ENCODE measurements at places on chromosomes 13 and 19.

DNA sequence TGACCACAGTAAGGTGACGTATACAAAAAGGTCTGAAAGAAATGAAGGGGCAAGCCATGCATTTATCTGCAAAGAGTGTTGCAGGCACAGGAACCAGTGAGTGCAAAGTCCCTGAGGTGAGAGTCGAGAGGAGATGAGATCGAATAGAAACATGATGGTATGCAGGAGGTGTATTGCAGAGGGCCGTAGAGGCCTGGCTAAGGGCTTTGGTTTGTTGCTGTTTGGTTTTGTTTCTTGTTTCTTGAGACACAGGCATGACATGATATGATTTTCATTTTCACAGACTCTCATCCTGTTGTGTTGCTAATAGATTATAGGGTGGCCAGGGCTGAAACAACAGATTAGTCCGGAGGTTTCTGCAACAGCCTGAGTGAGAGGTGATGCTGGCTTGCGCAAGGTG lies 80.4 kb downstream of the HSPH1 start:
- DNase-seq, result no peak

DNA sequence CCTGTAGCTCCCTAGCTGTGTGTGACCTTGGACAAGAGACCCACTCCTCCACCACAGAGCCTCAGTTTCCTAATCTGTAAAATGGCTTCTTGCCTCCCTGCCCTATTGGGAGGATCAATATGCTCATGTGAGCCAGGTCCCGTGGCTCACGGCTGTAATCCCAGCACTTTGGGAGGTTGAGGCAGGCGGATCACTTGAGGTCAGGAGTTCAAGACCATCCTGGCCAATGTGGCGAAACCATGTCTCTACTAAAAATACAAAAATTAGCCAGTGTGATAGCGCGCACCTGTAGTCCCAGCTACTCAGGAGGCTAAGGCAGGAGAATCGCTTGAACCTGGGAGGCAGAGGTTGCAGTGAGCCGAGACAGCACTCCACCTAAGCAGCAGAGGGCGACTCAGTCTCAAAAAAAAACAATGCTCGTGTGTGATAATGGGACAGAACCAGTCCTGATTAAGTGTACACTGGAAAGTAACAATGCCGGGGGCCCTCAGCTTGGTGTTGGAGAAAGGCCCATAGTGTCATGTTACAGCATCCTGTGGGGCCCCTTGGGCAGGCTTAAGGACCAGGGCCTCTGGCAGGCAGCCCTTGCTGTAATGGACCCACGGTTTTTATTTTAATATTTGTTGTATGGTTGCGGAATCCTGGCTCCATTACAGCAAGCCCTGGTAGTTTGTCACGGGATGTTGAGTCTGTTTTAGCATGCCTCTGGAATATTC lies 6.8 kb downstream of the RPS11 start:
- DNase-seq, result peak; percentile 83

DNA sequence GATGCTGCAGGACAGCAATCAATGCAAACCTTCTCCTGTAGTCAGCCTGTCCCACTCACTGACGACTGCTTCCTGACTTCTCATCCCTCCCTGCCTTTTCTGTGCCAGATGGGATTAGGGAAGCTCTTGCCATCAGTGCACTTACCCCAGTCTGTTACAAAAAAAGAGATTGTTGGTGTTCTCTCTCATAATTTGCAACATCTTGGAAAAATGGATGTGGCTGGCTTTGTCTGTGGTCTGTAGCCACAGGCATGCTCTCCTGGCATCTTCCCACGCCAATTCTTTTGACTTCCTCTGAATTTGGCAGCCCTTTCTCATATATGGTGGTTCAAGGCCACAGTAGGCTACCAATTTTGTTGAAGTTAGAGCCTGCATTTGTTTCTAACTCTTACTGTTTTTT lies 11.6 kb upstream of the HTR2A start:
- peak; percentile 91 for DNase-seq

DNA sequence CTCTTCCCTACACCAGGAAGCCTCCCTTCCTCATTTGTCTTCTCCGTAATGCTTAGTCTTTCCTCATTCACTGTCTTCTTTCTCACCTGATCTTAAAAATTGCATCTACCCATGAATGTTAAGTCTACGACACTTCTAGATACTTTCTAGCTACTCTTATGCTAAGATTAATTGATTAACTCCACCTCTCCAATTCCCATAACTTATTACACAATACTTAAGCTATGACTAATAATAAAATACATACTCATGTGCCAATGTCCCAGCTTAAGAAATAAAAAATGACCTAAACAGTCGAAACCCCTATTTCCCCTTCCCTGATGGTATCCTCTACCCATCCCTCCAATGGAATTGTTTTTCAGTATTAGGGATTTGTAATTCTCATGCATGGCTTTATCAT lies 22.8 kb upstream of the ZNF527 start:
- DNase-seq, result peak; percentile 9

GRCh38 chr13:75795274-75795673 lies 159.1 kb downstream of the LMO7 start:
- no peak for DNase-seq

DNA sequence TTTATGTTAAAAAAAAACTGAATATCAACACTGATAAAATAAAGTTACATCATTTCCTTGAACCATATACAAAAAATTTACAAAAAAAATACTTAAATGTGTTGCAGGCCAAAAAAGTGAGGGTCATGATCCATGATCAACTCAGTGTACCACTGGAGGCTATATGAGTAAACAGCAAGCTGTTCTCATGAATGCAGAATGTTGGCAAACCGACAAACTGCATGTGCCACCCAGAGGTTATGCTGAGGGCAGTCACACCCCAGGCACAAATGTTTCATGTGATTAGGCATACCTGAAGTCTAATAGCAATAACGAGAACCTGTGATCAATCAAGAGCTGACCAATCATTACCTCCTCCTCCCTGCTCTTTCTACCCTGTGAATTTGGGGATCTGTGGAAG lies 91.9 kb downstream of the ZNF431 start:
- no peak for DNase-seq

GRCh38 chr13:107375701-107376340 lies 807.9 kb upstream of the ARGLU1 start:
- DNase-seq, result no peak

DNA sequence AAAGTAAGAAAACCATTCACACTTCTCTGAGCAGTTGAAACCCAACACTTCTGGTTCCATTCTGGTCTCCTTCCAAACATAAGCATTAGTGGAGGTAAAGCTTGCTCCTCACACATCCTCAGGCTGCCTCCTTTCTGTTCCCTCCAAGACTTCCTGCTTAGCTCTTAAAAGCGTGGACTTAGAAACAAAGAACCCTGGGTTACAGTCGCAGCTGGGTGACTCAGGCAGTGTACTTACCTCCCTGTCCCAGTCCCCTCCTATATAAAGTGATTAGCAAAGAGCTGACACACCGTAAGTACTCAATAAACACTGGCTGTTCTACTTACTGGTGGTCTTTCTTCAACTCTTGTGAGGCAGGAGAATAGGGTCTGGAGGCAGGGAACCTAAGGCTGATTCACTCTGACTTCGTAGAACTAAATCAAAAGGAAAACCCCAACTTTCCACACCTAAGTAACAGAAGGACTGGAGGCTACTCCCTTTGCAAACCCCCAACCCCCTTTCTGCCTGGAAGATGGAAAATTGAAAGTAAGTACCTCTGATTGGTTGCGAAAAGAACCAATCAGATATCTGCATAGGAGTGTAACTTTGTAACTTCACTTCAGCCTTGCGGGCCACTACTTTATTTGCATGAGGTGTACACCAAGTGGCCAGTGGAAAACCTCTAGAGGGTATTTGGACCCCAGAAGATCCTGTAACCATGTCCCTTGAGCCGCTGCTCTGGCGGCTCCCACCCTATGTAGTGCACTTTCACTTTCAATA lies 165.4 kb downstream of the SUCLA2 start:
- no peak for DNase-seq

DNA sequence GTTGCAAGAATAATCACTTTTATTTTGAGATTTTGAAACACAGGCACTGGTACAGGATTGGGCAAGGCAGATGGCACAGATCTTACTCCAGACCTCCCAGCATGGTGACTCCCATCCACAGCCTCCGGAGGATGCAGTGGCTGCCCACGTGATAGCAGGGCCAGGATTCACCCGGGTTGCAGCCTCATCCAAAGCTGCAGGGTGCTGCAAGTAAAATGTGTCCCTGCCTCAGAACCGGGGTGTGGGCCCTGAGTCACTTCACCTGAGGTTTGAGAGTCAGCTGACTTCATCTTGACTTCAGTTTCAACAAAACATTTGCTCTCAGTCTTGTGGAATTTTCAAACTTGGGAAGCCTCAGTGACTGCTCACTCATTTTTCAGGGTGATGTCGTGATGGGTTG lies 201.9 kb downstream of the FGF9 start:
- peak; percentile 15 for DNase-seq

- no peak for DNase-seq
Measured at GRCh38 chr13:34620074-34620850, 321.8 kb upstream of the NBEA start.

DNA sequence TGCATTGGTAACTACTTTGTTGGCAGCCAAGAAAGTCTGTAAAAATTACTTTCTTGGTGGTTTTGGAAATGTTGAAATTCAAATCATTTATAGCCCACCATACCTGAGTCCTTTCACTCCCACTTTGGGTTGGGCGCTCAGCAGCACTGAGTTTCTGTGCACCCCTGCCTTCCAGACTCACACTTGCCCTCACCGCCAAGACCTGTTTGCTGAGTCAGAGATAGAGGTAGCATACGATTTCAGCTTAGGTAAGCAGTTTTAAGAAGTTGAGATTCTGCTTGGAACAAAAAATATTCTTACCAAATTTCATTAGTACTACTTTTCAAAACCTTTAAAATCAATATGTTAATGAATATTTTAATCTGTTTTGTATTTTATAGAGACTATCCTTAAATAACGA lies 12.6 kb downstream of the MPHOSPH8 start:
- DNase-seq, result no peak

- DNase-seq, result peak; percentile 39
Measured at GRCh38 chr13:29907670-29908069, 57.3 kb upstream of the UBL3 start.

DNA sequence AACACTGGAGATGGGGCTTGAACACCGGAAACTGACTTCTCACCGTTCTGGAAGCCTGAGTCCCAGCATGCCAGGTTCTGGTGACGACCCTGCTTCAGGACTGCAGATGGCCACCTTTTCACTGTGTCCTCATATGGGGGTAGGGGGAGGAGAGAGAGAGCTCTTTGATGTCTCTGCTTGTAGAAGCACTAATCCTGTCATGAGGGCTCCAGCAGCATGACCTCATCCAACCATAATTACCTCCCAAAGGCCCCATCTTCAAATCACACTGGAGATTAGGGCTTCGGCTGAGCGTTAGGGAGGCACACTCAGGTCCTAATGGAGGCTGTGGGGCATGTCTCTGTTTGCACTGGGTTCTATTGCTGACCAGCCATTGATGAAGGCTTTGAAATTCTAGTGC lies 255.3 kb downstream of the TEX29 start:
- no peak for DNase-seq

- peak; percentile 56 for DNase-seq
Measured at GRCh38 chr19:53908106-53908934, 758 bp upstream of the CACNG7 start.

DNA sequence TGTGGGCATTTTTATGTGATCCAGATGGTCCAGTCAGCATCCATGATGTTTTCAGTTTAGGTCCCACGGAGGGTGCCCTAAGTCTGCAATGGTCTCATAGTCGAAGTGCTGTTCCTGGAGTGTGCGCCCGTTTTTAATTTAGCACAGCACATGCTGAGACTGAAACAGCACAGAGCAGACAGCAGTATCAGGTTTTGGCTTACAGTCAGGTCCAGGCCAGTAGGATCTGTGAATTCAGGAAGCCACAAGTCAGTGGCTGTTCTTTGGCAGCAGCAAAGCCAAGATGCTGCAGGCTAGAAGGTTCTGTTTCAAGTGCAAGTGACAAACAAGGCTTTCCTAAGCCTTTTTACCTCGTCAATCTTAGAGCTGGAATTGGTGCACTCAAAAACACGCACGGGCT lies 18.3 kb downstream of the FBXO27 start:
- DNase-seq, result no peak

DNA sequence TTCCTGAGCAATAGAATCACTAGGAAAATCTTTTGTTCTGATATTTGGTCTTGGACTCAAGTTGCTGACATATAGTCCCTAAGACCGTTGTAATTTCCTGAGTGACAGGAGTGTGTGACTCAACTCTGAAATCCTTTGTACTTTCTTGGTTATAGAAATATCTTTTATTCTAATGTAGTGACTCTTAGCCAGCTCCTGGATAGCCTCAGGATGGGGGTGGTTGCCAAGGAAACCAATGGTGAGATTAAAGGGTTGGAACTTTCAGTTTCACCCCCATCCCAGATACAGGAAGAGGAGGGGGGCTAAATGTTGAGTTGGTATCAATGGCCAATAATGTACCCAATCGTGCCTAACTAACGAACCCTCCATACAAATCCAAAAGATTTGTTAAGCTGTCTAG lies 41.8 kb downstream of the MBD3L2B start:
- DNase-seq, result no peak

- peak; percentile 89 for DNase-seq
Measured at GRCh38 chr19:11587302-11587974, 9.8 kb upstream of the ZNF627 start.

- no peak for DNase-seq
Measured at GRCh38 chr13:61838568-61838967, 422.9 kb upstream of the PCDH20 start.

DNA sequence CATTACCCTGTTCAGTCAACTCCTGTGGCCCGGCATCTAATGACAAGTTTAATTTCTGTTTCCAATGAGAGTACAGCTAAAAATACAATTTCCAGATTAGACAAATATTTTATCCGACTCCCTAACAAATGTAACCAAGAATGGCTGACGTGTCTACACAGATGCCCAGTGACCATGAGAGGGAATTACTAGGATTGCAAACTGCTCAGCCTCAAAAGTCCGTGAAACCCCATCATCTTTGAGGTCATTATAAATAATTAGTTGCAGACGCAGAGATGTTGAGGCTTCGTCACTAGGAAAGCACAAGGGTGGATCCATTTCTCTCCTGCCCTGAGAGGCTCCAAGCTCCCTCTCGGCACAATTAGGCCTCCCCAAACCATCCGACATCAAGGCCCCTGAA lies 104.1 kb upstream of the ZNF507 start:
- no peak for DNase-seq

GRCh38 chr13:107251341-107251740 lies 683.4 kb upstream of the ARGLU1 start:
- DNase-seq, result no peak

GRCh38 chr13:98484289-98485219 lies 92.4 kb downstream of the STK24 start:
- DNase-seq, result peak; percentile 99

- peak; percentile 50 for DNase-seq
Measured at GRCh38 chr19:10858204-10858828, 10.1 kb downstream of the C19orf38 start.

GRCh38 chr13:98978280-98978679 lies 416 bp upstream of the DOCK9 start:
- DNase-seq, result peak; percentile 81

DNA sequence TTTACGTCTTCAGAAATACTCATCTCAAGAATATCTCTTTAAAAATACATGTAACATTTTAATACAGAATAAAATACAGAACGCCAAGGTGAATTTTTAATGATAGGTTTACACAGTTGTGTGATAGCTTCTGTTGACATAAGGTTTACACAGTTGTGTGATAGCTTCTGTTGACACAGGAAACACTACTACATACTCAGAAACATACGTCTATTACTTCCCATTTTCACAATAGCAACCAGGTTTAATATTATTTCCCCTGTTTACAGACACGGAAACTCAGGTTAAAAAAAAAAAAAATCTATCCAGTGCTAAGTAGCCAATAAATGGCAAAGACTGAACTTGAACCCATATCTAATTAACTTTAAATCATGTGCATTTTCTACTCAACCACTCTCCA lies 571.2 kb downstream of the LIG4 start:
- DNase-seq, result no peak
